Bone marrow (tissue), 2 donors: ENCODE measurements at places on chromosomes 12 and 14.

DNA sequence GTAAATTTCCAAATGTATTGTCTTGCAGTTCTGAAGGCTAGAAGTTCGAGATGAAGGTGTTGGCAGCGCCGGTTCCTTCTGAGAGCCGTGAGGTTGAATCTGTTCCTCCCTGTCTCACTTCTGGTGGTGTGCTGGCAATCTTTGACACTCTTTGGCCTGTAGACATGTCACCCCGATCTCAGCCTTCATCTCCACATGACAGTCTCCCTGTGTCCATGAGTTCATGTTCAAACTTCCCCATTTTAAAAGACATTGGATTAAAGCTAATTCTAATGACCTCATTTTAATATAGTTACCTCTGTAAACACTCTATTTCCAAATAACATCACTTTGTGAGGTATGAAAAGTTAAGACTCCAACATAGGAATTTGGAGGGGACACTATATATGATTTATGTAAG, 4.1 kb upstream of the RBM19 start:
- DNase-seq = no peak

DNA sequence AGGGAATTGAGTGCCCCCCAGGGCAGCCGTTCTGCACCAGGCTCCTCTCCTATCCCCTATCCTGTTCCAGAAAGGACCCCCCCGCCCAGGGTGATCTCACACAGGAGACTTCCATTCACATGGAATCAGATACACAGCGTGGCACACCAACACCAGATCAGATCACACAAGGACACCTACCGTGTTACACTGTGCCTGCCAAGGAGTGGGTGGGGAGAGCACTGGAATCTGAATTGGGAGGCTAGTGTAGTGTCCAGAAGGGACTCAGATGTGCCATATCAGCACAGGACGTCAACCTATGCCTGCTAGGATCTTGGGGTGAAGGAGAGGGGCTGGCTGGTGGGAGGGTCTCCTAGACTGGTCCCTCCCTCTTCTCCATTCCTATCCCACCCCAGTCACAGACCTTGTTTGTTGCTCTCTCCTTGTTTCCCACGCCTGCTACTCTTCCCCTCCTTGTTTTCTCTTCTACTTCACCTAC, 2.3 kb downstream of the PTMS start:
- DNase-seq = no peak

DNA sequence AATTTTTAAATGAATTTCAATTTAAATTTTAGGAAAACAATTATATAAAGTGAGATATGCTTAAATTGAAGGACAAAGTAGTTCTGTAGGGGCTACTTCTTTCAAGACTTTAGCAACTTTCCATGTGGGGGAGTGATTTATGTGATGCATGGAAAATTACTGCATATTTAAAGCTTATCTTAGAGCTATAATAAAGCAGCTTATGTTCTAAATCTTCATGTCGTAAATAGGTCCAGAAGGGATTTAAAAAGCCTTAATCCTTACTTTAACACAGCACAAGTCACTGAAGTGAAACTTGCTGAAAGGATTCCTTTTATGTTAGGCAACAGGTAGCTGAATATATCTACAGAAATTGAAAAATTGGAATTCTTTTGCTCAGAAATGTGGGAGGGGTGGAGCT, 340.4 kb downstream of the NAV3 start:
- DNase-seq = no peak

GRCh38 chr12:108080363-108080762, 48.7 kb upstream of the WSCD2 start:
- DNase-seq = no peak

DNA sequence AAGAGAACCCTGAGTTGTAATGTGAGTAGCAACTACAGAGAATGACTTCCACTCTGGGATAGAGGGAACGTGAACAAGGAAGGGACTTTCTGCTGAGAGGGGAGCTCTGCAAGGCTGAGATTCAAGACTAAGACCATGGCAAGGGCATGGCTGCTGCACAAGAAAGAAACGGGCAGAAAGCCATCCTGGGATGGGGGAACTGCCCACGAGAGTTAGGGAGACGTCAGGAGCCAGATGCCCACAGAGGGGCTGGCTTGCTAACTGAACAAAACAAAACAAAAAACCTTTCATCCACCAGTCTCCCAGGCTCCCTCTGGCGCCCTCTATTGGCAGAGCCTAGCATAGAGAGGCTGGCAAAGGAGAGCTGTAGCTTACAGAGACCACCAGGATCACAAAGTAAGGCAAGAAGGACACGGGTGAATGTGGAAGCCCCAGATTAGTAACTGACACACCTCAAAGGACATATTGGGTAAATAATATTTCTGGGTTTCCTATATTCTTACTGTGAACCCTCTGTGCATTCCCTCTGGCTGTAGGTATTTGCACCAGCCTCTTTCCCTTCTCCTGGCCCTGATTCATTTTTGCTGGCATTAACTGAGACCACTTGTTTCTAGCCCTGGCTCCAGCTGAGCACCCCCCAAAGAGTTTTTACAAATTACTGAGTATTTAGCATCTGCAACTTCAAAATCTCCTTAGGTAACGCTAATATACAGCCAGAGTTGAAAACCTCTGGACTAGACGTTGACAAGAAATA, 338.3 kb downstream of the EMP1 start:
- peak; percentile 6 for DNase-seq

- no peak for DNase-seq
Observed at GRCh38 chr12:122013791-122014590, 7.7 kb upstream of the BCL7A start.

- no peak for DNase-seq
Observed at GRCh38 chr12:14962153-14962539, 745 bp upstream of the ARHGDIB start.

GRCh38 chr14:92603309-92604242, 90.0 kb downstream of the RIN3 start:
- DNase-seq = no peak

- DNase-seq = no peak
Observed at GRCh38 chr12:78034025-78034424, 203.3 kb downstream of the NAV3 start.

DNA sequence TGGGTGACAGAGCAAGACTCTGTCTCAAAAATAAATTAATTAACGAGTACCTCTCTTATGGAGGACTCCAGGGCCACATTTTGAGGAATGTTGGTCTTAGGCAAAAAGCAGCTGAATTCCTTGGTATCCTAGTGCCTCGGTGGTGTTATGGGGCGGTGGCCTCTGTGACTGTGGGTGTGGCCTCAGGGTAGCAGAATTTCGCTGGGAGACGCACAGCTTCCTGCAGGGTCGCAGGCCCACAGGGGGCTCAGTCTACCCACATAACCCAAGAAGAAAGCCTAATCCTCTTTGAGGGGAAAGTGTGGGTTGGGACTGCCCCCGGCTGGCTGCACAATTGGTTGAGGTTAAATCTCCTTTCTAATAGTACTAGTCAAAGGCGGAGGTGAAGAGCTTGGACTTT, 11.2 kb upstream of the SERPINA4 start:
- no peak for DNase-seq

GRCh38 chr12:109304485-109304884, 4.6 kb downstream of the FOXN4 start:
- DNase-seq = no peak

DNA sequence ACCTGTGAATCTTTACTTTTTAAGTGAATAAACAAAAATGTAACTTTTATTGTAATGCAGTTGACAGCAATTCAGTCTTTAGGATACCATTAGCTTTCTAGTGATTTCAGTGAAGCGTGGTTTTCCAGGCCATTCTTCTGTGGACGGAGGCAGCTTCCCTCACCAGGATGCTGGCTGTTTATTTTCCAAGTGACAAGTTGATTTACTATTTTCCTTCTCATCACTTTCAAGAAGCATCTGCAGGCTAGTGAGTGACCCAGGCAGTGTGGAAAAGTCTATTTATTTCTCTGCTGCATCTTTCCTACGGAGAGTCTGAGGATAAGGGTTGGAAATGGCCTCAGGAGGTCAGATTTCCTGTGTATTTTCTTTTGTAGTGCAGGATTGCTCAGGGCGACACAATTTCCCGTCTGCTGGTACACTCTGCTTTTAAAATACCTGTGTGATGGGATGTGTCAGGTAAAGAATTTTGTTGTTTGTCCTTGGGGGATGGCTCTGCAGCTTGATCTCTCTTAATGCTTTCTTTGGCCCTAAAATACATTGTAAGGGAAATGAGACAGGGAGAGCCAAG, 467.8 kb downstream of the NRXN3 start:
- DNase-seq = no peak

DNA sequence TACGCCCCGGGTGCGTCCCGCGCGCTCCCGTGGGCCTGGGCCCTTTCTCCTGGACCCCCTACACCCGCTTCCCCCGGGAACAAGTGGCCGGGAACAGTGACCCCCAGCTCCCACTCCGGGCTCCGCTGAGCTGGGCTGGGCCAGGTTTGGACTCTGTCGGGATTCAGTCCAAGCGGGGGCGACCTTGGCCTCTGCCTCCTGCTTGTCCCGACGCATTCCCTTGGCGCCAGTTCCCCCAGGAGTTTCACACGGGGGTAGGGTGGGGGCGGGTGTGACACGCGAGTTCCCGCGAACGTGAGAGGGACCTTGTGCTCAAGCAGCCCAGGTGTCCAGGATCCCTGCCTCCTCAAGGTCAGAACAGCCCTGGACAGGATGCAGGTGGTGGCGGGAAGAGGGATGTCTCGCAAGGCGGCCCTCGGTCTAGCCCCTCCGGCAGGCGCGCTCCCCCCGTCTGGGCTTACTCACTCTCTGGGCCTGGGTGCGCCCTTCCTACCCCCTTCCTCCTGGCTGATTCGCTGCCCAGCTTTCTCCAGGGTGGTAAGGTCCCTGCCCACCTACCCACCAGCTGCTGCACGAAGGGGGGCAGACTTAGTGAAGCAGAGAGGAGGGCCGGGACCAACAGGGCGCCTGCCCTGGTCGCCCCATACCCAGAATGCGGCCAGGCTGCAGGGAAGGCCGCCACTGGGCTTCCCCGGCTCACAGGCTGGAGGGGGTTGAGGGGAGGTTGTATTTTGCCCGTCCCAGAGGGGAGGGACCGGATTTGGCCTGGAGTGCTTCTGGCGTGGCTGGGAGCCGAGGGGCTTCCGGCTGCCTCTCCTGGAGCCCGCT, 862 bp downstream of the CRIP2 start:
- DNase-seq = no peak

GRCh38 chr12:32030676-32031075, 71.5 kb downstream of the RESF1 start:
- DNase-seq = no peak
